ENCODE measurements at places on chromosomes 16 and 17. TPM values are rescaled to one million over a fixed set of nuclear protein-coding genes. Genes with fewer than 3 reads are reported as not detected.

Gene AURKB
- 34.4 TPM for total RNA-seq

DNA sequence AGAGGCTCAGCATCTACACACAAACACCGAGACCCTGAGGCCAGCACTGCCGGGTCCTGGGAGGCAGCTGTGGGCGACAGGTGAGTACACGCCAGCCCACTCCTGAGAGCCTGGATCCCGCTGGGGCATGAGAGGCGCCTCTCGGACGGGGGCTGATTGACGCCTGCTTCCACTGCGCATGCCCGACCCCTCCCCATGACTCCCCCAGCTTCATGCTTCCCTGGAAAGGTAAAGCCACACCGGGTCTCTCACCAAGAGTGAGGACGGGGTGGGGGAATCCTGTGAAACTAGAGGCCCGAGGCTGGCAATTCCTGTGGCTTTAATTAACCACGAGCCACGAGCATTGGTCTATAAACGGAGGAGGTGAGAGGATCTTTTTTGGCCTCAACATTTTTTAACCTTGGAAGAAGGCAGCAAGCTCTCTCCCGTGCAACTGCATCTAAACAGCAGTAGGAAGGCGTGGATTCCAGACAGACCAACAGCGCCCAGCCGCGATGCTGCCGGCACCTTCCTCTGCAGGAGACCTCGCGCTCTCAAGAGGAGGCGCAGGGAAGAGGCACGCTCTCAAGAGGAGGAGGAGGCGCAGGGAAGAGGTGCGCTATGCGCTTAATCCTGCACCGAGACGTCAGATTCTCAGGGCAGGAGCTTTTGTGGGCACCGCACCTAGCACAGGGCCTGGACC is 71.8 kb upstream of the METRNL start:
- DNase-seq: no peak

DNA sequence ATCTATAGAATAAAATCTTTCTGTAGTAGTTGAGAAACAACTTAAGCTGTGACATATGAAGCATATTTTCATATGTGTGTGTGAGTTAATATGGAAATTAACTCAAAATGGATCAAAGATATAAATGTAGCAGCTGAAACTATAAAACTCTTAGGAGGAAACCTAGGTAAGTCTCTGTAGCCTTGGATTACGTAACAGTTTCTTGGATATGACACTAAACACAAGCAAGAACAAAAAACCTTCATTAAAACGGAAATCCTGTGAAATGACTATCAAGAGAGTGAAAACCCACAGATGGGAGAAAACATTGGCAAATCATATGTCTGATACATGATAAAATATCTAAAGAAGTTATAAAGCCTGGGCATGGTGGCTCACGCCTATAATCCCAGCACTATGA is 104.4 kb downstream of the VPS53 start:
- DNase-seq: no peak

Gene SHISA6
- not detected for total RNA-seq

DNA sequence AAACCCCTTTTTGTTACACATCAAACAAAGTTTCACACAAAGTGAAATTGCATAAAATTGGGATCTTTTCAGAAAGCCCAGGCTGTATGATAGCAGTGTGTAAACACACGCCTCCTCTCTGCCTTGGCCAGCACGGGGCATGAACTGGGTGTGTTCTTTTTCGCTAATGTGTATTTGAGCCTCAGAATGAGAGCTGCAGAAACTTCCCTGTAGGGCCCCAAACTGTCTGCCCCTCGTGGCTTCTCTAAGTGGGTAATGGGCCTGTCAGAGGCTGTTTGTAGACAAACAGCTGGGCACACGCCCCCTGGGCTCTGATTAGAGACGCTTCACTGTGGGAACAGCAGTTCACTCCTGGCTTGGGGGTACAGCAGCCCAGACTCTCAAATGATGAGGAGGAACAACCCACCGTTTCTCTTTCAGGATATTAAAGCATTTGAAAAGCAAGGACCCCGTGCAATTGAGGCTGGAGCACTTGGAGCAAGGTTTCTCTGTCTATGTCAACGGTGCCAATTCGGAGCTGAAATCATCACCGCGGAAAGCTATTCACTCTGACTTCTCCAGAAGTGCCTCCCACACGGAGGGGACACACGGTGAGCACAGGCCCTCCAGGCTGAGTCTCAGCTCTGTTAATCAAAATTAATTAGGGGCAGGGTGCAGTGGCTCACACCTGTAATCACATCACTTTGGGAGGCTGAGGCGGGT is 78.4 kb downstream of the KATNIP start:
- DNase-seq: no peak

DNA sequence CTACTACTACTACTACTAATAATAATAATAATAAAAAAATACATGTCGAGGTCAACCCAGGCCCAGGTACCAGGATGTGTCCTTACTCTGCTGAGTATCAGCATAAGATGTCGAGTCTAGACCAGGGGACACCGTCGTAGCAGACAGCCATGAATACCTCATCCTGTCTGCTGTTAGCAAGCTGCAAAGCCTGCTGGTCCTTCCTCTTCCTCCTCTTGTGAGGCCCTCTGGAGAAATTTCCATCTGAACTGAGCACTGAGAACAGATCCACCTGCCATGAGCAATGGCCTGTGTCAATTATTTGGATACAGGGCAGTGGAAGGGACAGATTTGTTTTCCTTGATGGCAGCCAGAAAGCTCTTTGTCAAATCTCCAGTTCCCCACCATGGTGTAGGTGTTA is 168.5 kb downstream of the XYLT1 start:
- DNase-seq: no peak

DNA sequence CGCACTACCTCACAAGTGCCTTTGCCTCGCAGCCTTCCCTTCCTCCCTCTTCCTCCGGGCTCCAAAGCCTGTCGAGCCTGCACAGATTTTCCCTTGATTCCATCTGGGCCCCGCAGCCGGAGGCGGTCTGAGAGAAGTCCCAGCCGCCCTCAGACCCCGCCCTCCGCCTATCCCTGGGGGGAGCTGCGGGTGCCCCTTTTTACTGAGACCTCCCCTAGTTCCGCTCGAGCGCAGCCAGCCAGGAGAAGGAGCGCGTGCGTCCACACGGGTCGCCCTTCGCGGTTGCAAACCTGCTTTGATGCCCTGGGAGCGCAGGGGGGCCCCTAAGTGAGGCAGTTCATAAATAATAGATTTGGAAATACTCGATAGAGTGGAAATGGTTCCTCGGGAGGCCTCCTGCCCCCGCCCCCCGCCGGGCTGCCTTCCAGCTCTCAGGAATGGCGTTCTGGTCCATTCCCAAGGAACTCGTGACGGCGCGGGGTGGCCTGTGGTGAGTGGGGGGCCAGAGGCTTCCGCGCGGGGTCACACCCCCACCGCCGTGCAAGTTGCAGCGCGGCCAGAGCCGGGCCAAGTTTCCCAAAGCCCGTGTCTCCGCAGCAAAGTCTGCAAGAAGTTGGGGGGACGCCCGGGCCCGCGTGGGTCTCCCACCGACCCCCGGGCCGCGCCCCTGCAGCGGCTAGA is 610 bp downstream of the C16orf74 start:
- DNase-seq: no peak

- no peak for DNase-seq
Observed at GRCh38 chr16:4212211-4212933, 29.5 kb downstream of the SRL start.
